Stomach (tissue), 19 donors: ENCODE measurements at places on chromosomes 7 and 10.
A peak's percentile ranks its signal among the peaks of the same experiment; 100 is the strongest.

DNA sequence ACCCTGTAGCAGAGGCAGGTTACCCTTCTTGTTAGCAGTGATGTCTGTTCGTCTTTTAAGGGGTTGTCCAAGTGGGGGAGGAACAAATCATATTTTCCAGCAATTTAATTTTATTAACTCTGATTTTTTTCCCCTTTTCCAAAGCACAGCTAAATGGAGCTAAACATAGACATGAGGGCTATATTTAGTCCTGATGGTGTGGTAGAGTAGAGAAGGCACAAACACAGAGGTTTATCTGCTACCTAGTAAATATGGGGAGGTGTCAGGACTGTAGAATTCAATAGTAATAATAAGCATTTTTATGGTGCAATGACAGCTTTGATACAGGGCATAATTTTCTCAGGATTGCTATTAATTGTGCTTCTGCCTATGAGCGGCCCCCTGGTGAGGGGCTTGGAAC, 22.5 kb downstream of the LRRC4 start:
- DNase-seq, result no peak

DNA sequence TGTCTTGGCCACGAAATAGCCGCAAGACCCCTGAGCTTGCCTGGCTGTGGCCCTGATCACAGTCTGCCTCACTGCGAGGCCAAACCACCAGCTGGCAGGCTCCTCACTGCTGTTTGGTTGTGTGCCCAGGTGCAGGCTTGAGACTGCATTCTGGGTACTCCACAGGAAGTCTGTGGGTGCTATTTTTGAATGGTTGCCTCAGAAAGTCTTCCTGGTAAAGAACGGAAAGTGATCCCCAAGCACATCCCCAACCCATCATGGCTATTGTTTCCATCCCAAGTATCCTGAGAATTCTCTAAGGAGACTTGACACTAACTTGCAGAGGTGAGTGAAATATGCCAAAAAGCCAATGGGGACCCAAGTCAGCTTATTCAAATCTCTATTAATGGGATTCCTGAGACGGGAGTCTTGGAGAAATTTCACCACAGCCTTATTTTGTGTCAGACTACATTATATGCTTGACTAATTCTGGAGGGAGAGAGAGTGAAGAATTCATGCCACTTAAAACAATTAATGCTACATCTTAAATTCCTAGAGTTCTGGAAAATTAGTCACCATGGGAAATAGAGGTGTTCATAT, 170.9 kb downstream of the RAMP3 start:
- DNase-seq, result no peak

GRCh38 chr10:11894381-11895107, 71.4 kb downstream of the PROSER2 start:
- DNase-seq, result no peak

- DNase-seq, result peak; percentile 62
Observed at GRCh38 chr10:122126763-122127659, 138.0 kb downstream of the TACC2 start.

DNA sequence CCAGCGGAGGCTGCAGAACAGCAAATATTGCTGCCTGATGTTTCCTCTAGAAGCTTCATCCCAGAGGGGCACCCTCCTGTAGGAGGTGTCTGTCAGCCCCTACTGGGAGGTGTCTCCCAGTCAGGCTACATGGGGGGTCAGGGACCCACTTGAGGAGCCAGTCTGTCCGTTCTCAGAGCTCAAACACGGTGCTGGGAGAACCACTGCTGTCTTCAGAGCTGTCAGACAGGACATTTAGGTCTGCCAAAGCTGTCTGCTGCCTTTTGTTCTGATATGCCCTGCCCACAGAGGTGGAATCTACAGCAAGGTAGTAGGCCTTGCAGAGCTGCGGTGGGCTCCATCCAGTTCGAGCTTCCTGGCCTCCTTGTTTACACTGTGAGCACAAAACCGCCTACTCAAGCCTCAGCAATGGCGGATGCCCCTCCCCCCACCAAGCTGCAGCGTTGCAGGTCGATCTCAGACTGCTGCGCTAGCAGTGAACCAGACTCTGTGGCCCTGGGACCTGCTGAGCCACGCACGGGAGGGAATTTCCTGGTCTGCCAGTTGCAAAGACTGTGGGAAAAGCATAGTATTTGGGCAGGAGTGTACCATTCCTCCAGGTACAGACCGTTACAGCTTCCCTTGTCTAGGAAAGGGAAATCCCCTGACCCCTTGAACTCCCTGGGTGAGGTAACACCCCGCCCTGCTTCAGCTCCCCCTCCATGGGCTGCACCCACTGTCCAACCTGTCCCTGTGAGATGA, 17.7 kb upstream of the MINDY3 start:
- peak; percentile 11 for DNase-seq

GRCh38 chr7:155972247-155972646, 160.0 kb upstream of the SHH start:
- DNase-seq, result no peak

GRCh38 chr7:129341212-129341611, 93.0 kb upstream of the STRIP2 start:
- no peak for DNase-seq
